Heart left ventricle (tissue), 16 donors: ENCODE measurements at places on chromosomes 12 and 14.

GRCh38 chr12:115923851-115924250, 353.6 kb downstream of the MED13L start:
- no peak for DNase-seq

DNA sequence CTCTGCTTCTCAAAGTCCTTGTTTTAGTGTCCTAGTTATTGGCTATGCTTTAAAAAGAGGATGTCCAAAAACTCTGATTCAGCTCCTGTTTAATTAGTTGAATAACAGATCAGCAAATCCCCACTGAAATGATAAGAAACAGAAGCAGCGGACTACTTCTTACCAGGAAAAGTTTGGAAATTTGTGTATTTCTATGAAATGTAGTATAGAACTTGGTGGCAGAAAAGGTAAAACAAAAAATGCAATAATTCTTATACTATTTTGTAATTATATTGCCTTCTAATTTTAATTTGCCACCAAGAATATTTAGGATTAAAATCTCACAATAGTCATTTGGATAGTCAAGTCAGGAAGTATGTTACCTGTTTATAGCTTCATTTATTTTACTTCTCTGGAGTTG, at the start of gene OR2AP1:
OR2AP1 (plus strand) TSS at position 301 of the 400 bp plus-strand sequence. CDS start 1,947 bp downstream, outside the sequence.
- no peak for DNase-seq

DNA sequence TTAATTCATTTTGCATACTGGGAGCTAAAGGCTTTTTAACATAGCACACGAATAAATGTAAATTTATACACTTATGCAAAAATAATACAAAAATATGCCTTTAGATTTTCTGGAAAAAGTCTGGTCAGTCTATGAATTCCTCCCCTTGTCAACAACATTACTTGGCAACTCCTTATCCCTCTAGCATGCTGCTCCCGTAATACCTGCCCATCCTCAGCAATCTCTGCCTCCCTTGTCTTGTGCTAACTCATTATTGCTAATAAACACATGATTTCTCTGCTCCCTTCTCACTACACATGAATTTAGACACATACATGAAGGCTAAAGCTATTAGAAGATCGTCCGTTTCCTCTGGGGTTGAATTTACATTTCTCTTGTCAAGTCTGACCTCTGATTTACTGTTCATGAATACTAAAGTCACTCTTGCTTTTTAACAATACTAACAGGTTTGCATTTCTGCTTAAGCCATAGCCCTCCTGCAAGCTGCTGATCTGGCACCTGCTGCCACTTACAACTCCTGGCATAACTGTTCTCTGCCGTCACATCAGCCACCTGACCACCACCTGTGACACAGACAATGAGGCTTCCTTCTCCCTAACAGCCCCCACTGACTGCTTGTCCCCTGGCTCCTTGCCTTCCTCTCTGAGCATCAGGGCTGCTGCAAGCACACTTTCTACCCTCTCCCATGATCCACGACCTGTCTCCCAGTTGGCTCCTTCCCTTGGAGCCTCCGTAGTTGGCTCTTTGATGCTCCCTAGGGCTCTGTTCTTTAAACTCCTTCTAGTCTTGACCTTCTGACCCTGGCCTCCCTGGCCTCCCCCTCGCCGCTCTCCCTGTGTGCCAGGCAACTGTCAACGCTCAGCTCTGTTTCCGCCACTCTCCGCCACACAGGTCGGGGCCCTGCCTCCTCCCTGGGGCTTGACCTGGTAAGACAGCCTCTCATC, 177.6 kb downstream of the CALM1 start:
- DNase-seq: peak; percentile 55

GRCh38 chr12:91958816-91959215, 186.8 kb downstream of the BTG1 start:
- no peak for DNase-seq

DNA sequence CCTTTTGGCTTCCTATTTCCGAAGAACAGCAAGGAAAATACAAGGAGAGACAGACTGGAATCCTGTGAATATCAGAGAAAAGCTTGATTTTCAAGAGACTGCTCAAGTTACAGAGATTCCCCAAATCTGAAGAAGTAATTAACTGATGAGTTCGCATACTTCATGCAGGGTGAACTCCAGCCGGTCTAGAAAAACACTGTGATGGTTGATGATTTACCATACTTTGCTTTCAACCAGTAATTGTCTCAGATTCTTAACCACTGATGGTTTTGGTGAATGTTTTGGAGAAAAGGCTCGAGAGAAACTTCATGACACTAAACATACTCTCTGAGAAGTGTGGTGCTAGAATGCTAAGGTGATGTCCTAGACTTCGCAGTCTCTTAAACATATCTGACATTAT, 4.4 kb upstream of the PLXNC1 start:
- DNase-seq: no peak

- DNase-seq: peak; percentile 8
Measured at GRCh38 chr12:108190529-108190928, 61.4 kb downstream of the WSCD2 start.

DNA sequence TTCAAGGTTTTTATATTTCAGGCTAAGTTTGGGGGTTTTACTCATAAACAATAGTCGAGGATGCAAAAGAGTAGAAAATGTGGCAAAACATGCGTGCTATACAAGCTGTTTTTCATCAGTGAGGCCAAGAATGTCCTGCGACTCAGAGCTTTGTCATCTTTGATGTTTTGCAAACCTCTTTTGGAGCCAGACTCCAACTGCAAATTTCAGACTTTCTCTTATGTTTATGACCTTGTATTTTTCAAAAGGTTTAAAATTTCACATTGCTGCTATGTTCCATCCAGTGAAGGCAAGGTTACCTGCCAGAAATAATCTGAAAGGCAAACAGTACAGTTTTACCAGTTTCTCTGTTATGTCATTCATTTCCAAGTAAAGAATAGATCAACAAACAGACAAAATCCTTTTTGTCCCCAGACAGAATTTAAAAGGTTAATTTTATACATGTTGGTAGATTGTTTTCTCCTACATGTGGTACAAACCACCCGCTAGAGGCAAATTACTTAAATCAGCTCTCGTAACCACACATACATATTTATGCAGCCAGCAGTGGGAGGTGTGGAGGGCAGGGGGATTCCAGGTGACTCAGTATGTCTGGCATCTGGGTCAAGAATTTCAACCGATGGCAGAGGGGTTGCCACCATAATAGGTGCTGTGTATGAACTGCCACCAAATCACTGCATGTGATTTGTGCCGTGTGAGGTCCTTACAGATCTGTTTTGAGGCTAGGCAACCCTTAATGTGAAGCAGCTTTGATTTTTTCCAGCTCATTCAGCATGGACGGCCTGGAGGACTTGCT, 119.8 kb upstream of the CPM start:
- no peak for DNase-seq

- peak; percentile 83 for DNase-seq
Measured at GRCh38 chr14:105466531-105467248, 7.9 kb upstream of the CRIP2 start.

- DNase-seq: no peak
Measured at GRCh38 chr12:108821407-108822397, 35.7 kb downstream of the SSH1 start.

DNA sequence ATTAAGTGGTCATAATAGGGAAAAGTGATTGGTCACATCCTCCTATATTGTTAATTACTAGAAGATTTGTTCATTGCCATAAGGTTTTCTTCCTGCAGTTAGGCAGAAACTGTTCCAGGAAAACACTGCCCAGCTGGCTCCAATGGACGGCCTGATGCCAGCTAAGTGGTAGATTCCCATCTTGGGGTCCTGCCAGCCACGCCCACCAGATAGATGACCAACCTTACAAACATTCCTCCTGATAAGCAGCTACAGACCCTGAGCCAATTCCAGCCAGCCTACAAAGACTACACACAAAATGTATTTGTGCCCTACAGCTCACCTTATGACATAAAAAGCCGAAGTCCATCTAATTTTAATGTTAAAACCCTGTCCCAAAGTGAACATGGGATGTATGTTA, 685.9 kb upstream of the USP15 start:
- DNase-seq: no peak

- no peak for DNase-seq
Measured at GRCh38 chr12:130468700-130469245, 131.1 kb downstream of the PIWIL1 start.

DNA sequence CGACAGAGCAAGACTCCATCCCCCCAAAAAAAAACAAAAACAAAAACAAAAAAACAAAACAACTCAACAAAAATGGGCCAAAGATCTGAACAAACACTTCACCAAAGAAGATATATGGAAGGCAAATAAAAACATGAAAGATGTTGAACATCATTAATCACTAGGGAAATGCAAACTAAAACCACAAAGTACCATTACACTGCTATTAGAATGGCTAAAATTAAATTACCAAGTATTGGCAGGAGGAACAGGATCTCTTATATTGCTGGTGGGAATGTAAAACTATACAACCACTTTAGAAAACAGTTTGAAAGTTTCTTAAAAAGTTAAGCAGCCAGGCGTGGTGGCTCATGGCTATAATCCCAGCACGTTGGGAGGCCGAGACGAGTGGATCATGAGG, 12.9 kb downstream of the SOS2 start:
- no peak for DNase-seq

GRCh38 chr12:47067176-47067575, 12.2 kb upstream of the PCED1B start:
- DNase-seq: no peak

DNA sequence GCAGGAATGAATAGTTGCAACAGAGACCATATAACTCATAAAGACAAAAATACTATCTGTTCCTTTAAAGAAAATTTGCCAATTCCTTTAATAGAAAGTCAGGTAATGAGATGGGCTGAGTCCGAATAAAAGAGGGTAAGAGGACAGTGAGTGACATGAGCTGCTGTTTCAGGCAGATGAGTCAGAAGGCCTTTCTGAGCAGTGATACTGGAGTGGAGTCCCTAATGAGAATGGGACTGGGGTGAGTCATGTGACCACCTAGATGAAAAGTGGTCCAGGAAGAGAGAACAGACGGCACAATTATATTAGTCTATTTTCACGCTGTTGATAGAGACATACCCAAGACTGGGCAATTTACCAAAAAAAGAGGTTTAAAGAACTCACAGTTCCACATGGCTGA, 393.7 kb downstream of the BCL11B start:
- DNase-seq: no peak

DNA sequence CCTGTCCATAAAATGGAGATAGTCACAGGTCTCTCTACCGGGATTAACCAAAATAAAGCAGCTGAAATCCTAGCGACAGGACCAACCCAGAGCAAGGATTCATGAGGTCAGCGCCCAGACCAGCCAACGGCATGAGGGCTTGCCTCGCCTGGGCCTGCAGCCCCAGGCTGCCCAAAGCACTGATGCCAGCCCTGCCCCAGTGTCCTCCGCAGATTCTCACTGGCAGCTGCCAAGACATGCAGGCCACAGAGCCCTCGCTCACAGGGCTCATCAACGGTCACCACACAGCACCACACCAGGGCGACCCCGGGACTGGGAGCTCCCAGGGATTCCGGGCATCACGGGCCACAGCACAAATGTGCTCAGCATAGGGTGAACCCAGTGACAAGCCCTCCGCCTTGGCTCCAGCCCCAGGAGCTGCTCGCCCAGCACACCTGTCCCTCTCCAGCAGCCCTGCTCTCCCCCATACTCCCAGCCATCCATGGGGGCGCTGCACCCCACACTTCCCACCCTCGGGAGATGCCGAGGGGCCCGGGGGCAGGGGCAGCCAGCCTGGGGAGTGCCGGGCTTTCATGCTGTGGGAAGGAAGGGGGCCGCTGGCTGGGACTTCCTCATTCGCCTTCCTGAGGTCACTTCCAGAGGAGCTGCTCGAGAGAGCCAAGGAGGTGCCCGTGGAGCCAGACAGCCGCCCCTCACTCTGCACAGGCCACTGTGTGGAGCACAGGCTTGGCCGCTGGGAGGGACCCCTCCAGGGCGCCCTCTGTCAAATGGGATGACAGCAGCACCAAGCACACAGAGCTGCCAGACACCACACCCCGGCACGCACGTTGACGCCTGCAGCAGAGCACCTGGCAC, 14.1 kb downstream of the RAB35 start:
- DNase-seq: peak; percentile 52

DNA sequence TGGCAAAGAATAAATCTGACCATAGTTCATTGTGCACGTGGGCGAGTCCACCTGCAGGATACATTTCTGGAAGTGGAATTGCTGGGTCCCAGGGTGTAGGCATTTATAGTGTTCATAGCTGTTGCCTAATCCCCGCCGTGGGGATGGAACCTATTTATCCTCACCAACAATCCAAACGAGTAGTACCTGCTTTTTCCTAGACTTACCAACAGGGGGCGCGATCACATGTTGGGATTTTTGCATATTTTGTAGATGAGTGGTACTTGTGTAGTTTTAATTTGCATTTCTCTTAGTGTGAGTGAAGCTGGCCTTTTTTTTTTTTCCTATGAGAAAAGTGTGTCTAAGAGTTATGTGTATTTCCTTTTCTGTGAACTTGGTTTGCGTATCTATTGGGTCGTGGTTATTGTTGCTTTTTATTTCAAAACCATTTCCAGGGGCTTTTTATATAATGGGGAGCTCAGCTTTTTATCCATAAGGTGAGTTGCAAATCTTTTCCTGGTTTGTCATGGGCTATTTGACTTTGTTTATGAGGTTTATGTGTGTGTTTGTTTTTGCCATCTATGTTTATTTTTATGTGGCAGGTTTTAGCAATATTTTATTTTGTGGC, 67.2 kb downstream of the CCDC92 start:
- DNase-seq: peak; percentile 30
